Naive thymus-derived CD8-positive, alpha-beta T cell (primary cell): ENCODE measurements at places on chromosomes 1 and 21.

DNA sequence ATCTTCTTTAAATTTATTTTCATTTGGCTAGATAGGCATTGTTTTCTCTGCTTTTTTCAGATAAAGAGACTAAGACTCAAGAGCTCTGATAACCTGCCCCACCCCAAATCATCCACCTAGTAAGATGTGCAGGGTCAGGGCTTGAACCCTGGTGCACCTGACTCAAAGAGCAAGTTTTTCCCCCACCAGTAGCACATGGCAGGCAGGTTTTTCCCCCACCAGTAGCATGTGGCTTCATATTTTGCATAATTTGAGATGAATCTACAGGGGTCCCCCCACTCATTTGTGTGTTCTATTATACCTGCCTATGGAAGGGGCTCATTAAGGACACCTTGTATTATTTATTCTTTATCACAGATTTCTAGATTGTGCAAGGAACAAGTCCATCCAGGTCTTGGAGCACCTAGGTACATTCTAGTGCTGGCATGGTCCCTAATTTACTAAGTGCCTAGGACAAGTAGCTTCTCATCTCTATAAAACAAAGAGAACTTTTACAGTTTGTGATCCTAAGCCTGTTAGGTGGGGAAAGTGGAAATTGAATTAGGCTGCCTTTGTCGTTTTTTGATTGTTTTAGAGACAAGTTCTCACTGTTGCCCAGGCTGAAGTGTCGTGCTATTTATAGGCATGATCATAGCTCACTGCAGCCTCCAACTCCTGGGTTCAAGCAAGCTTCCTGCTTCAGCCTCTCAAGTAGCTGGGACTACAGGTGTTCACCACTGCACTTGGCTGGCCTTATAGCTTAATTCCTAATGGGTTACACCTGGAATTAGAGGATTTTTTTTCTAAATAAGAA is 13.2 kb upstream of the CTSE start:
- DNase-seq: no peak

DNA sequence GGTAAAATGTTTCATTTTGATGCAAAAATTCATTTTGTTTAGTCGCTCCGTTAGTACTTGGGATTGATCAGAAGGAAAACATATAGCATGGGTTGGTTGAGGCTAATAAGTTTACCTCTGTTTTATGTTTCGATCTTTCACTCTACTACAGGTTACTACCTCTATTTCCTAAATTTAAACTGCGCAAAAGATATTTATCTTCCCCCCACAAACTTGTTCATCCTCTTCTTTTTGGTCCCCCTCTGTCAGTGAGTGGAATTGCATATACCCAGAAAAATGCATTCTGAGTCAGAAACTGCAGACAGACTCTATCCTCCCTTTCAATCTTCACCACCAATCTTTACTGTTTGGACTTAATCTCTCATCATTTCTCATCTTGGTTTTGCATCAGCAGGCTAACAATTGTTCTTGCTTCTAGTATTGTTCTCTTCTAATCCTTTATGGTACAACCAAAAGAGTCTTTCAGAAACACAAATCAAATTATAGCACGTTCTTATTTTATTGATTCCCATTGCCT is 316.0 kb upstream of the ADGRL4 start:
- no peak for DNase-seq

DNA sequence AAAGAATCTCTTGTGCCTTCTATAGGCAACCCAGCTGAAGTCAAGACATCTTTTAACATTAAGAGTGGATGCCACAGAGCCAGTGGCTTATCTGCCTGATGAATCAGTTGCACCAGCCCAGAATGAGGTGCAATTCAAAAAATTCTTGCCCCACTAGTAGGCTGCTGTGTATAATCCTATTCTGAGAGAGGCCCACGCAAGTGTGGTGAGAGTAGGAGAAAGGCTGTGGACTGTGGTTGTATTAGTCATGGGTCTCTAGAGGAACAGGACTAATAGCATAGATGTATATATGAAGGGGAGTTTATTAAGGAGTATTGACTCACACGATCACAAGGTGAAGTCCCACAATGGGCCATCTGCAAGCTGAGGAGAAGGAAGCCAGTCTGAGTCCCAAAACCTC is 216.4 kb downstream of the LTN1 start:
- no peak for DNase-seq

GRCh38 chr1:9235096-9235459 is 504 bp downstream of the H6PD start:
- DNase-seq: no peak

- DNase-seq: no peak
Observed at GRCh38 chr1:7299994-7300393, 471.1 kb upstream of the VAMP3 start.

DNA sequence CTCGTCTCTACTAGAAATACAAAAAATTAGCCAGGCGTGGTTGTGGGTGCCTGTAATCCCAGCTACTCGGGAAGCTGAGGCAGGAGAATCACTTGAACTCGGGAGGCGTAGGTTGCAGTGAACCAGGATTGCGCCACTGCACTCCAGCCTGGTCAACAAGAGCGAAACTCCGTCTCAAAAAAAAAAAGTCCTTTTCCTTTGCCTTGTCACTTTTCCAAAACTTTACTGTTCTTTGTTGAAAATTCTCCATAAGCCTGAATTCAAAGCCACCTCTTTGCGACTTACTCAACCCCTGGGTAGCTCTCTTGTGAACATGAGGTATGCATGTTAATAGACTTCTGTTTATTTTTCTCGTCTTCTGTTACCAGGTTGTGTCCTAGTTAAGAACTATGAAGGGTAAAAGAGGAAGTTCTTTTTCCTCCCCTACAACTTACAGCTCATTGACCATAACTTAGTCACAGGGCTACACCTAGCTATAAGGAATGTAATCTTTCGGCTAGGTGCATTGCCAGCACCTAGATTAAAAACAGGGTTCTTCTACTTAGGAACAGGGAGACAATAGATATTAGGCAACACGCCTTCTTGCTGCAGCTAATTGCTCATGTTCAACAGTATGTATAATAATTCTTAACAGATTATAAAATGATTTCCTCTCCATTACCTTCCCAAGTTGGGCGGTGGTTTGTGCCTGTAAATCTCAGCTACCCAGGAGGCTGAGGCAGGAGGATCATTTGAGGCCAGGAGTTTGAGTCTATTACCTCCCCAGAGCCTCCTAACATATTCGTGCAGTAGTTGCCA is 40.9 kb downstream of the PTAFR start:
- no peak for DNase-seq

GRCh38 chr1:8382051-8382505 is 64.2 kb downstream of the SLC45A1 start:
- no peak for DNase-seq

- no peak for DNase-seq
Observed at GRCh38 chr1:93749894-93750301, 68.3 kb upstream of the BCAR3 start.

DNA sequence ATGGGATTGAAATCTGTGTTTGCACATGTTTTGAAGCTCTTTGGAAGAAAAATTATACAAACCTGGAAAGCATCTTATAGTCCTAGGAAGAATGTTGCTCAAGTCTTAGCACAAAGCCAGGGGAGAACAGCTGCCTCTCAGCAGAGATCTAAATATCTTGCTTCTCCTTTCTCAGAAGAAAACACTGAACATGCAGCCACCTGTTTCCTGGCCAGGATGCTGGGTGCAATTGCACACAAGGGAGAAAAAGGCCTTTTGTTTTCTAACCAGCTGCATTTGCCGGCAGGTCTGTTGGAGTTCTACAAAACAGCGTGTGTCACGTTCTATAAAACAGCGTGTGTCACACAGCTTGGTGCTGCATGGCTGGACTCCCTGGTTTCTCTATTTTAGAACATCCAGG is 259.6 kb upstream of the PLD5 start:
- DNase-seq: no peak

DNA sequence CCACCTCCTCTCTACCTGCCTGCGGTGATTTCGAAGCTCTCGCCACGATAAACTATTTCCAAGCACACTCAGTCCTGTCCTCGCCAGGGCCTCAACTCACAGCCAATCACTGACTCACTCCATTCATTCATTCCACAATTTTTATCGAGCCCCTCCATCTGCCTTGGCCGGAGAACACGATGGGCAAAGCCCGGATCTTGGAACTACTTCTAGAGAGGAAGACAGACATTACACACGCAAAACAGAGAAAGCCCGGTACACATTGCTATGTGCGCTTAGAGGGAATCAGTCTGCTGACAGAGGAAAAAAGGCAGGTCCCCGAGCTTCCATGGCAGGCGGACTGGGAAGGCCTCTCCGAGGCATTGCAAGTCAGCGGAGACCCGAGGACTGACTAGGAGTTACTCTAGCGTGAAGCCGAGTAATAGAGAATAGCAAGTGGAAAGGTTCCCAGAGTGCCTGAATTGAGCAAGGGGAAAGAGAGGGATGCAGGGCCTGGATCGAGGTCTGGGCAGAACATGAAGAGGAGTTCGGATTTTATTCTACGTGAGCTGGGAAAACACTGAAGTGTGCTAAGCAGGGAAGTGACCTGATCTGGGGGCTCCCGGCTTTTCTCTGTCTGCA is 54.2 kb upstream of the DNAJC6 start:
- DNase-seq: no peak

- no peak for DNase-seq
Observed at GRCh38 chr1:156212130-156212529, 677 bp upstream of the PMF1 start.

GRCh38 chr21:38869946-38870345 is 64.2 kb downstream of the ETS2 start:
- DNase-seq: no peak

DNA sequence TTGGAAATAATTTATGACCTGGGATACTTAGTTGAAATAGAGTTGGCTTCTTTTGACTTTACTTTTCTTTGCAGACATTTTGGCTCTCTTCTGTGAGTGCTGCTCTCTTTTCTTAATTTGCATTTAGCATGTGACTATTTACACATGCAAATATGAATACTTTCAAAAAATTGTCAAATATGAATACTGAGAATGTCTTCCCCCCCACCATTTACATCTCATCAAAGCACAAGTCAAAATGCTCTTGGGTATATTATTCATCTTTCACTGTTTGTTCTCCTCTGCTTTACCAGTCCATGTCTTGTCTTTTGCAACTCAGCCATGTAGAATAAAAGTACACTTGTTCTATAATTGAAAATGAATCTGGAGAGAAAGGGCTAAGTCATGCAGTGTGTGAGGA is 126.5 kb downstream of the HHIPL2 start:
- no peak for DNase-seq

- no peak for DNase-seq
Observed at GRCh38 chr1:213166852-213167251, 115.8 kb downstream of the RPS6KC1 start.

DNA sequence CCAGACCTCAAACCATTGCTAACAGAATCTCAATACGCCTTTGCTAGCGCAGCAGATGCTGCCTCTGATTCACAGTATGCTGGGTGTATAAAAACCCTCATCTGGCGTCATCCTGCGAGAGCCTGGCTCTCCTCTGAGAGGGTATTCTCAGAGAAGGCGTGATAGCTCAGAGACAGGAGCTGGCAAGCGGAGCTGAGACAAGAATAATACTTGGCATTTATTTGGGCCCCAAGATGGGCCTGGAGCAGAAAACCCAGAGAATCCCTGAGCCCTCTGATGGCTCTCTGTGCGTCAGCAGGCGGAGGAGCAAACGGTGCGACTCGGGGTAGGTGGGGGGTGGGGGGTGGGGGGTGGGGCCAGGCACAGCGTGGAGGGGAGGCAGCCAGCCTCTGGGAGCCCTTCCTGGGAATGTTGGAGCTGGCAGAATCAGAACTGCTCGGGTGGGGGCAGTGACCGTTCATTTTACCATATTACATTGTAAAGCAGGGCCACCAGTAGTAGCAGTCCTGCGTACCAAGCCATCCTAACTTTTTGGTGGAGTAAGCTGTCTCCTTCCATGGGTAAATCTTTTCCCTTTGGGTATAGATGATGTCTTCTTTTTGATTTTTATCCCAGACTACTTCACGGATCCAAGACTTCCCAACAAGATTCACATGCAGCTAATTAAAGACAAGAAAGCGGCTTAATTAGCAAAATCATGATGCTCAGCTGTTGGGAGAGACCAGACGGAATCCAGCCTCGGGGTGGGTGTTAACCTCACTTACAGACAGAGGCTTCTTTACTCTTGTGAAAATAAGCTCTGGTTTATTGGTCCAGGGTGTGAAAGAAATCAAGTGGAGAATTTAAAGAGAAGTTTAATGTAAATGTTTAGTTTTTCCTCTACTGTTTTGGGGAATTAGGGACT is 7.1 kb downstream of the RIIAD1 start:
- no peak for DNase-seq

GRCh38 chr1:161737625-161738024 is 12.0 kb upstream of the DUSP12 start:
- no peak for DNase-seq

DNA sequence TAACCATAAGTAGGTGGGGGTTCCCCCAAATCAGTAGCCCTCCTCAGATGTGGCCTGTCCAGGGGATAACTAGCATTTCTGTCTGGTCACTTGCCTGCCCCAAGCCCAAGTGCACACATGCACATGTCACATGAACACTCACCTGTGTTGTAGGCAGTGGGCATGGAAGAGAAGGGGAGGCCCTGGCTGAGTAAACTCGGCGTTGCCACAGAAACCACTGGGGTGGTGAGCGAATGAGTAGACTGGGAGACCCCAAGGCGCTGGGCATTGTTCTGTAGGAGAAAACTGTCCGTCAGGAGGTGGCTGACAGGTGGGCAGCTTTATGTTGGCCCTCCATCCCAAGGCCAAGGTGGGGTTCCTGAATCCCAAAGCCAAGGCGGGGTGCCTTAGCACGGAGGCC is 25.6 kb downstream of the MEF2D start:
- DNase-seq: no peak

DNA sequence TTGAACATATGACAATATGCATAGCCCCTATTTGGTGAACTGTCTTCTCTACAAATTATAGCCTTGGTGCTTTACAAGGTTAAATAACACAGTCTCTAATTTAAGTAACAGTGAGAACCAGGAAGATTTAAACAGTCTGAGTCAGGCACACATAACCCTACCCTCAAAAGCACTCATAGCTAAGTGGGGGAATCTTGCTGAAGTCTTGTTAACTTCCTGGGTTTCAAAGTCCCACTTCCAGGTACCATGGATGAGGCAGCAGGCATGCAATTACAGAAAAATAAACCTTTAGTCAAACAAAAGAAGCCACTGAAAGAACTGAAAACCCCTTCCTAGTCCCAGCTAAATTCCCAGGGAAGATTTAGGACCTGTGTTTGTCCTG is 147.6 kb downstream of the PBX1 start:
- DNase-seq: no peak

DNA sequence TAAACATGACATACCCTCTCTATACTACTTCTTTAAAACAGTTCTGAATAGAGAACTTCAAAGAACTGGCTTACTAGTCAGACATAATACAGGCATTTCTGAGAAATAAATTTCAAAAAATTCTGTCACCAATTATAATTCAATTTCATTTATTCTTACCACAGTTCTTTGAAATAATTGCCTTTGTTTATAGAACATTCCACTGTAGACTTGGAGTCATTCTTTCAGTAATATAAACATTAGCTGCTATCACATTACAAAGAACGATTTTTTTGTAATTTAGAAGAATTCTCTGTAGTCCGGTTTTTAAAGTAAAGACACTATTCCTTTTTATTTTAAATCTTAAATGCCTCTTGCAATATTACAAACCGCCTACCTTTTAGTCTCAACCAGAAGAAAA is 146.4 kb upstream of the COL11A1 start:
- no peak for DNase-seq
